ENCODE measurements at places on chromosomes 7 and 10.

GRCh38 chr10:120115959-120116358, 223.4 kb downstream of the SEC23IP start:
- DNase-seq, result no peak

DNA sequence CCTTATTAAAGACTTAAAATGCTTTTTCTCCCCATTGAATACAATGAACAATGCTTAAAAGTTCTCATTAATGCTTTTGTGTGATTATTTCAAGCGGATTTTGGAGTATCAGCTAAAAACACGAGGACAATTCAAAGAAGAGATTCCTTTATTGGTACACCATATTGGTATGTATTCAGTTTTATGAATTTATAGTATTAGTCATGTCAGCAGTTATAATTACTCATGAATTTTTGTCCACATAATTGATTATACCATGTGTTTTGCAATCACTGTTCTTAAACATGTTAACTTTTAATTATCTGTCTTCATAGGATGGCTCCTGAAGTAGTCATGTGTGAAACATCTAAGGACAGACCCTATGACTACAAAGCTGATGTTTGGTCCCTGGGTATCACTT, 31.9 kb downstream of the SLK start:
- DNase-seq, result no peak

DNA sequence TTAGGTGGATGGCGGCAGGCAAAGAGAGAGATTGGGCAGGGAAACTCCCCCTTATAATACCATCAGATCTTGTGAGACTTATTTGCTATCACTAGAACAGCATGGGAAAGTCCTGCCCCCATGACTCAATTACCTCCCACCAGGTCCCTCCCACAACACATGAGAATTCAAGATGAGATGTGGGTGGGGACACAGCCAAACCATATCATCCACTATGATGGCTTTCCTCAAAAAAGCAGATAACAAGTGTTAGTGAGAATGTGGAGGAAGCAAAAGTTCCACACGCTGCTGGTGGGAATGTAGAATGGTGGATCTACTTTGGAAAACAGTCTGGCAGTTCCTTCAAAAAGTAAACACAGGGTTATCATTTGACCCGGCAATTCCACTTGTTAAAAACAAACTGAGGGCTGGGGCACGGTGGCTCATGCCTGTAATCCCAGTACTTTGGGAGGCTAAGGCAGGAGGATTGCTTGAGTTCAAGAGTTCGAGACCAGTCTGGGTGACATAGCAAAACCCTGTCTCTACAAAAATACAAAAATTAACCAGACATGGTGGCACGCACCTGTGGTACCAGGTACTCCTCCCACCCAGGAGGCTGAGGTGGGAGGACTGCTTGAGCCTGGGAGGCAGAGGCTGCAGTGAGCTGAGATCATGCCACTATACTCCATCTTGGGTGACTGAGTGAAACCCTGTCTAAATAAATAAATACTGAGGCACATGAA, 161.4 kb upstream of the EEPD1 start:
- no peak for DNase-seq

DNA sequence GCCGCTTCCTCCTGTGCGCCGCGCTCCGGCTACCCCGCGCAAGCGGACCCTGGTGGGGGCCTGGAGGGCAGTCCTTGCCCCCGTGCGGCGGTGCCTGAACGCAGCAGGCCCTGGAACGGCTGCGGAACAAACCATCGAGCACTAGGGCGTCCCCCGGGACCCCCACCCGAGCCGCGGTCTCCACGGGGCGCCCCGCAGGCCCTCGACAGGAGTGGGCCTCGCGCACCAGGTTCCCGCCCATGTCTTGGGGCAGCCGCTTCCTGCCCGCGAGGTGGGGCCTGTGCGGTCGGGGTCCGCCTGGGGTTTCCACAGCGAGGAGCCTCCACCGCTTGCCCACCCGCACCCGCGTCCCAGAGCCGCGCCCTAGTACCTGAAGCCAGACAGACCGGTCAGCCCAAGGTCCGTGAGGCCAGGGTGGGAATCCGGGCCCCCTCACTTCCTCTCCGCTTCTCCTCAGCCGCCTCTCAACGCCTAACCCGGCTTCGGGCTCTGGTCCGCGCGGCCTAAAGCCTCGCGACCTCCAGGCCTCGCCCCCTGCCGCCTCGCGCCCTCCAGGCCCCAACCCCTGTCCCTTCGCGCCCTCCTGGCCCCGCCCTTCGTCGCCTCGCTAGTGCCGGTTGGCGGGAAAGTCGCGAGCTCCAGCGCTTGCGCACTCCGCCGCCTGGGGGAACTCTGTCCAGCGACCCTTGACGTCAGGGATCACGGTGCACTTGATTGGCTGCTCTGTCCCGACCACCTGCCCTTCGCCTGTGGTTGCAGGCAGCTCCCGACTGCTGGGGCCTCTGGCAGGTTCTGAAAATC, 7.0 kb upstream of the GBX1 start:
- DNase-seq, result no peak

DNA sequence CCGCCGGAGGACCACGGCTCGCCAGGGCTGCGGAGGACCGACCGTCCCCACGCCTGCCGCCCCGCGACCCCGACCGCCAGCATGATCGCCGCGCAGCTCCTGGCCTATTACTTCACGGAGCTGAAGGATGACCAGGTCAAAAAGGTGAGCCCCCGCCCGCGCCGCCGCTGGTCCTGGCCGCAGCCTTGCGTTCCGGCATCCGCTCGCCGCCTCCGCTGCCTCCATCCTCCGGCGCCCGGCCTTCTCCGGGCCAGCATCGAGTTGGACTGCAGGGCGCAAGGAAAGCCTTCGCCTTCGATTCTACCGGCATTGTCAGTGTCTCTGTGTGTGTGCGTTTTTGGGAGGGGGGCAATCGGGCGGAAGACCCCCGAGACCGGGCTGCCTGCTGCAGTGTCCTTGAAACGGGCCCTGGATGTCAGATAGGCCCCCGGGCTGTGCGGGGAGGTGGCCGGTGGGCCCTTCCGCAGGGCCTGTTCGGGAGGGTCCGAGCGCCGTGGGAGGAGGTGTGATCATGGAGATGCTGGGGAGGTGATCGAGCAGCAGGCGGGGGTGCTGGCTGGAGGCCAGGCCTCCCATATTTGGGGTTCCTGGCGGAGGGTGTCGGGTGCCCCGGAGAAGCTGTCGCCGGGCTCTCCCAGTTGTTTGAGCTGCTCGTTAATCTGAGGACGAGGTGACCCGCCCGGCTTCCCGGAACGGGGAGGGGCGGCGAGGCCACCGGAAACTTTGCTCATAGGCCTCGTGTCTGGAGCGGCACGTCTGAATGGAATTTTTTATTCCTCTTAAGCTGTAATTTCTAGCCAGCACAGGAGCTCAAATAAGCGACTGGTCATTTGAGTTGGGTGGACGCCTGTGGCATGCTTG, 40.8 kb downstream of the HK1 start:
- peak; percentile 76 for DNase-seq

DNA sequence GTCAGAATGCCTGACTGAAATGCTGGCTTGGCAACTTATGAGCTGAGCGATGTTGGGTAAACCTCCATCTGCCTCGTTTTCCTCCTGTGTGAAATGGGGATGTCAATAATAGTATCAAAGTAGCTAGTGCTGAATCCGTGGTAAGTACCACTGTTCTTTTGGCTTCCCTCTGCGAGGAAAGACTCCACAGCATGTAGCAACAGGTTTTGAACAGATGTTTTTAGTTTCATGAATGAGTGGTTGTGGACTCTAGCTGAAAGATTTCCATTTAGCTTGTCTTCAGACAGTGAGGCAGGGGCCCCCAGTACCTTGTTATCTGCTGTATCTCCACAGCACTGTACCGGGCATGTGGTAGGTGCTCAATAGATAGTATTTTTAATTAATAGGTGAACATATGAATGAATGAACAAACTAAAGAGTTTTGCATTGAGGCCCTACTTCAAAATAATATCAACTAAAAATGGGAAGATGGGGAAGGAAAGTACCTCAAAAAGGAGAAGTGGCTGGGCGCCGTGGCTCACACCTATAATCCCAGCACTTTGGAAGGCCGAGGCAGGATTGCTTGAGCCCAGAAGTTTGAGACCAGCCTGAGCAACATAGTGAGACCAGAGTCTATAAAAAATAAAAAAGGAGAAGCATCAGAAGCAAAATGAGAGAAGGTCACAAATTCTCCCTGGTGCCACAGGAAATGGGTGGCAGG, 5.6 kb upstream of the DLG5 start:
- no peak for DNase-seq

DNA sequence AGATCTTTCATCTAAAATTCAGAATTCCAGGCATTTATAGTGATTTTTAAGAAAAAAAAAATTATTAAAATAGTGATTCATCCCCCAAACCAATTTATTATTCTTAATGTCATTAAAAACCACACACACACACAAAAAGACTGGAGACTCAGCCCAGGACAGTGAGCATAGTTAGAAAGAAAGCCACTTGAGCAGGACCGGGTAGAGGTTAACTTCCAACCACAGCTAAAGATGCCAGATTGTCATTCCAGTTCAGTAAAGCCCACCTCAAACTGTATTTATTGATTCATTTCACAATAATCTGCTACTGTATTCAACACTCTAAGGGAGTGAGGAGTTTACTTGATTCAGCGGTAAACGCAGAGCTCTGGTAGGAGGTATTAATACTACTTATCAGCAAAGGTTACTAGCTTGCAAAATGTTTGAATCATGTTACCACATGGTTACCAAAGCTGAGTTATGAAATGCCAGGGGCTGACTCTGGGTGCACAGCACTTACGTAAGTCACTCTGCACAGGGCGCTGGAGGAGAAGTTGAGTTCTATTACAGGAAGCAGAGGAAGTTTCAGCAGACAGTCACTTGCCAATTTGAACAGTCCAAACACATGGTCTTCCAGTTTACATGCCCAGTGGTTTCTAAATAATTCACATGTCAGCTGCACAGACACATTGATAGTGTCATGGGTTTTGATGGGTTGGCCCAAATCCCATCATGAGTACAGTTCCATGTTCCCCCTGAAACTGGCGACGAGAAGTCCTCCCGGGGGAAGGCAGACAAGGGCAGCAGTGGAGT, 64.6 kb downstream of the KLF6 start:
- no peak for DNase-seq

DNA sequence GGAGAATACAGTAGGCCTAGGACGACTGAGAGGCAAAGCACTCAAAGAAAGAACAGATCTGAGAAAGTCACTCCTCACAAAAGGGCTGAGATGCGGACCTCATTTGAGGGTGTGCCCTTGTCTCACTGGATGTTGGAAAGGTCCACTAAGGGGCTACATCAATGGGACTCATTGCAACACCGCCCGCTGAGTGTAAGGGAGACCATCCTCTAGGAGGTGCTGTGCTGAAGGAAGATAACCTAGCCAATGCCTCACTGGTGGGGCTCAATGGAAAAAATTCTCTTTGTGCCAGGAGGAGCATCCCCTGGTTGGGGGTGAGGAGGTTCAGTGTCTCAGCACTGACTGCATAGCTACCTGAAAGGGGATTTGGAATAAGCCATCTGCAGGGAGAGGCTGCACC, 758.7 kb upstream of the CELF2 start:
- no peak for DNase-seq

GRCh38 chr10:79250259-79250658, 97.0 kb upstream of the PPIF start:
- no peak for DNase-seq

DNA sequence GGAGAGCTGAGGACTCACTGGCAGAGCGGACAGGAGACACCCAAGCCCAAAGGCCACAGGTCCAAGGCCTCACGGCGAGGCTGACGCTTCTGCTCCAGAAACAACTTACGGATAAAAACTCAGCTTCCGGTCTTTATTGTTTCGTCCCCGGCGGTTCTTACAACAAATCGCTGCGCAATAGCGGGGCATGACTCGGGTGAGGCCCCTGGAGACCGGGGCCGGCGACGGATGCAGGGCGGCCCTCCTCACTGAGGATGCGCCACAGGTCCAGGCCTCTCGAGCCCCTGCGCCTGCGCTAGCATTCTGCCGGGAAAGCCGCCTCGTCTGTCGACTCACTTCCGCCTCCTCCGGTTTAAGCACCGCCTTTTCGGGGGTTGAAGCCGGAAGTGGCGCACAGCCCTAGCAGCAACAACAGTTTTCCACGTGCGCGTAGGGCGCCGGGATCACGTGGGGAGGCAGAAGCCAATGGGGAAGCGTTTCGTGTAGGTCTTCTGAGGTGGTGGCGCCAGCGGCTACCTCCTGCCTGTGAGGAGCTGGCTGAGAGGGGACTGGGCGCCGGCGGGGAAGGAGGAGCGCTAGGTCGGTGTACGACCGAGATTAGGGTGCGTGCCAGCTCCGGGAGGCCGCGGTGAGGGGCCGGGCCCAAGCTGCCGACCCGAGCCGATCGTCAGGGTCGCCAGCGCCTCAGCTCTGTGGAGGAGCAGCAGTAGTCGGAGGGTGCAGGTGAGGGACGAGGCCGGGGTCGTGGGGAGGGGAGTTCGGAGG, at the start of the genes DNAJB9 and THAP5:
TSS of gene DNAJB9 (plus strand) at position 494 of the 765 bp plus-strand sequence. CDS start 1,853 bp downstream, outside the sequence.
TSS of gene THAP5 (minus strand) at position 326 of the 765 bp plus-strand sequence. CDS start at position 189, 137 bp downstream.
- peak; percentile 100 for DNase-seq

GRCh38 chr7:44536090-44536489, 5.0 kb downstream of the NPC1L1 start:
- no peak for DNase-seq

DNA sequence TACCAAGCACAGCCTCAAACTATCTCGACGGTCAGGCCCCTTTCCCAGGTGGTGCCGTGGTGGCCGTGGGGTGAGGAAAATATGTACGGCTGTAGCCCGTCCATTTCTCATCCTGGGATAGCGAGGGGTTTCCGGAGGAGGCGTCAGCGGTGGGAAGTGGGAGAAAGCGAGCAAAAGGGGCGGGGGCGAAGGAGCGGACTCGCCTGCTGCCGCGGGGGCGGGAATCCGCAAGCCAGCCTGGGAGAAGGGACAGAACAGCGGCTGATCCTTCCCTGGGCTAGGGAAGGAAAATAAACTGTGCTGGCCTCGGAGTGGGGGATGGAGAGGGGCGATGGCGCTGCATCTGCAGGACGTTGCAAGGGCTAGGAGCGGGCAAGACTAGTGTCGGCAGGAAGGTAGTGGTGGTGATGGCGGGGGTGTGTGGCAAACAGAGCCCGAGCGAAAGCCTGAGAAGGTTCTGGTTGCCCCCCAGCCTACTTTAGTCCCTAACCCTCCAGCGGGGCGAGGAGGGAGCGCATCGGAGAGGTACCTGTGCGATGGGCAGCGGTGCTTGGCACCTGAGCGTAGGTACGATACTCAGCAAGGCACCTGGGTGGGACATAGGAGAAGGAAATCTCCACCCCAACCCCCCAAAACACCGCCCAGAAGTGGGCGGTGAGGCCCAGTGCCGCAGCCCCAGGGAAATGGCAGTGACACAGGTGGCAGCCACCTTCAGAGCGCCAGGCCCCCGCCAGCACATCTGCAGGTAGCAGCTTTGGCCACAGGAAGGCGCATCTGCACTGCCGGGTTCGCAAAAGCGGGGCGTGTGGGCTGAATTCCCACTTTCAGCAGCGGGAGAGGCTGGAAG, 49.9 kb upstream of the STEAP1B start:
- DNase-seq, result no peak

DNA sequence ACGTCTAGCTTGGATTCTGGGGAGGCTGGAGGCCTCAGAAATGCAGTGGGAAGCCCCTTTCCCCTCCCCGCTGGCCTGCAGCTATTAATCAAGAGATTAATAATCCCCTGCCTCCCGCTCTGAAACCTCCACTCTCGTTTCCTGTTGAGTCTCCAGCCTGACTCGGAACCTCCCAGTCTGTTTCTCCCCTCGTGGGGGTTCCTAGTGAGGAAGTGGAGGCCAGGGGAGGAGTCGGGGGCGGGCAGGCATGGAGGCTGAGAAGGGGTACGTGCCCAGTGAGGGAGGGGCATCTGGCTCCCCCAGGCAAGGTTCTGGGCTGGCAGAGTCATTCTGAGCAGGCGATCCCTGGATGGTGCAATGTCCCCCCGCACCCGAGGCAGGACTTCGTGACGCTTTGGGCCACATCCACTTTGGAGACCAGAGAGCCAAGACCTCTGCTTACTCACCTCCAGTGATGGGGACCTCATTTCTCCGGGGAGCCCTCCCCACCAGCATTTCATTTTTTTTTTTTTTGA, 73.6 kb downstream of the COL26A1 start:
- DNase-seq, result no peak

Measured in T-helper 22 cell (primary cell).